Mammary microvascular endothelial cell (primary cell): ENCODE measurements at places on chromosomes 6 and 20. TPM values are rescaled to one million over a fixed set of nuclear protein-coding genes. Genes with fewer than 3 reads are reported as not detected.

MTRF1L gene
- total RNA-seq, result 21.8 and 40.5 TPM in 2 replicates

SLC22A1 gene
- total RNA-seq, result not detected in 2 replicates

SNX21 gene
- total RNA-seq, result 11.6 and 27.0 TPM in 2 replicates

KHDC1L gene
- not detected in 2 replicates for total RNA-seq

EXOC2 gene
- 39.0 and 39.9 TPM in 2 replicates for total RNA-seq

ZNF831 gene
- not detected in 2 replicates for total RNA-seq

TAF8 gene
- 14.2 and 23.0 TPM in 2 replicates for total RNA-seq

DNAH8 gene
- total RNA-seq, result not detected in 2 replicates

ADA gene
- total RNA-seq, result 16.1 TPM in 2 replicates

MAP3K5 gene
- total RNA-seq, result 10.1 and 12.0 TPM in 2 replicates

FITM2 gene
- total RNA-seq, result 4.8 and 5.3 TPM in 2 replicates

TULP1 gene
- not detected in 2 replicates for total RNA-seq

SAMD10 gene
- total RNA-seq, result 0.94 and 1.00 TPM in 2 replicates

GNAS-AS1 gene
- not detected in 2 replicates for total RNA-seq

SEL1L2 gene
- not detected in 2 replicates for total RNA-seq

CASS4 gene
- total RNA-seq, result not detected in 2 replicates
